ENCODE measurements at places on chromosomes 11 and 22.

DNA sequence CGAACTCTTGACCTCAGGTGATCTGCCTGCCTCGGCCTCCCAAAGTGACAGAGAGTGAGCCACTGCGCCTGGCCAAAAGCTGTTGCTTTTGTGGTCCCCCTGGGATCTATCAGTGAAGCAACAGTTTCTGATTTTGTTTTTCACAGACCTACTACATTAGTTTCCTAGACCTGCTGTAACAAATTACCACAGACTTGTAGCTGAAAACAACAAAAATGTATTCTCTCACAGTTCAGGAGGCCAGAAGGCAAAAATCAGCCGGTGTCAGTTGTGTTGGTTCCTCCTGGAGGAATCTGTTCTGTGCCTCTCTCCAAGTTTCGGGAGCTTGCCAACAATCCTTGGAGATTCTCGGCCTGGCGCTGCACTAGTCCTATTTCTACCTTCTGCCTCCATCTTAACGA is 8.5 kb upstream of the SLC35C1 start:
- no peak for DNase-seq

DNA sequence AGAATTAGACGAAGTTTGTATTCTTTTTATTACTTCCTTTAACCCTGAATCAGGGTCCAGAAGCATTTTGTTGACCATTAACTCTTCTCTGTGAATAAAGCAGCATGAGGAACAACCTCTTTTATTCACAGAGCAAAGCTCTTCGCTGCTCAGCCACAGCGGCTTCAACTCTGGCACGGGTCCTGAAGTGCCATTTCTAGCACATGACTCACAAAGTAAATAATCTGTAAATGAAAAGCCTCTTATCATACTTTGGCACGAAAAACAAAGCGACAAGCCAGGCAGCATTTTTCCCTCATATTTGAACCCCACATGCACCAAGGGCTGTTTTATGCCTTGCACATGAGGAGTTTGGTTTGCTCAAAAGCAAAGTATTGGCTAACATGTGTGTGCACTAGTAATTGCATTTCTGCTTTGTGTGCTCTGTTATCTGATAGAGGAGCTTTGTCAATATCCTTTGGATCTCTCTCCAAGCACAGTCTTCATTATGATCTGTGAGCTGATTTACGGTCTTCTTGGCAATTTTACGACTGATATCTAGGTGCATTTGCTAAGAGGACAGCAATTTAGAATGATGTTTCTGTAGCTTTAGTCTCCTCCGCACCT is 33.0 kb upstream of the APOBEC3A start:
- peak; percentile 73 for DNase-seq

DNA sequence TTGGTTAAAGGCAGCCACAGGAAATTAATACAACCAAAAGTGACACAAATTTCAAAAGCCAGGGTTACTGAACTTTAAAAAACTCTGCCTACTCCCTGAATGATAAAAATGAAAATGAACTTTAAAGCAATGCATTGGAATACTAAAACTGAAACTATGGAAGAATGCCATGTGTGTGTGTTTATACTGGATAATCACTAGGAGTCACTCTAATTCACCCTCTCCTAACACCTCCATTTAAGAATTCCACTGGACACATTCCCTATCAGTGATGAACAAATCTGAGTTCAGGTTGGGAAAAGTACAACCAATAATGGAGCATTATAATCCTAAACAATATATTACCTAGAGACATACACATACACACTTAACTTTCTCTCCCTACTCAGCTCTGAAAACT is 27.5 kb upstream of the PLAAT3 start:
- DNase-seq = no peak

- no peak for DNase-seq
Measured at GRCh38 chr11:65334696-65335295, 1.1 kb downstream of the DPF2 start.

- no peak for DNase-seq
Measured at GRCh38 chr22:20405931-20406685, 12.2 kb downstream of the ZNF74 start.

DNA sequence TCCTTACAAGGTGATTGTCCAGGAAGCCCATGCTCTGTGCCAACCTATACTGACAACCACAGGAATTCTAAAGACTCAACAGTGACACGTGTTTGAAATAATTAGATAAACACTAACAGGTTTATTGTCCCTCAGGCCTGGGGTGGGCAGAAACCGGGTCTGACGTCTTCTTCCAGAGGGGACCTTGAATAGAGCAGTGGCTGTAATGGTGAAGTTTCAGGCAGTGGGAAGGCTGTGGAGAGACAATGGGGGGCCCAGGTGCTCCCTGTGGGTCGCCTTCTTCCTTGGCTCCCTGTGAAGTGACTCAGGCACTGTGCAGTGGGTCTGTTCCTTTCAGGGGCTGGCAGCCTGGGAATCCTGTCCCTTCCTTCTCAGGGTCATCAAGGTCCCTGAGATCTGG is 54.6 kb downstream of the OTOG start:
- DNase-seq = no peak

DNA sequence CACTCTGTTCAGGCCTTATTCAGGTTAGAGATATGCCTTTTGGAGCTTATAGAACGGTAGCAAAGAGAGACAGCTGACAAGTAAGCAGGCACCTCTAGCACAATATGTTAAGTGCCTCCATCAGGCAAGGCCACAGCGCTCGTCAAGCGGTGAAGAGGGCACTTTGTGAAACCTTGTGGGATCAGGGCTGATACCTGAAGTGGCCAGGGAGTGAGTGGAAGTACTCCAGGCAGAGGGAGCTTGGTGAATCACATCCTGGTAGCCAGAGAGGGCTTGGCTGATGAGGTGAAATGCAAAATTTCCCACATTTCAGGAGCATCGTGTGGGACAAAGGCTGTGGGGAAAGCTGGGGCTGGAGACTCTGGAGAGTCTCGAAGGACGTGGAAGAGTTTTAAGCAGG is 87.4 kb downstream of the PKNOX2 start:
- DNase-seq = no peak

DNA sequence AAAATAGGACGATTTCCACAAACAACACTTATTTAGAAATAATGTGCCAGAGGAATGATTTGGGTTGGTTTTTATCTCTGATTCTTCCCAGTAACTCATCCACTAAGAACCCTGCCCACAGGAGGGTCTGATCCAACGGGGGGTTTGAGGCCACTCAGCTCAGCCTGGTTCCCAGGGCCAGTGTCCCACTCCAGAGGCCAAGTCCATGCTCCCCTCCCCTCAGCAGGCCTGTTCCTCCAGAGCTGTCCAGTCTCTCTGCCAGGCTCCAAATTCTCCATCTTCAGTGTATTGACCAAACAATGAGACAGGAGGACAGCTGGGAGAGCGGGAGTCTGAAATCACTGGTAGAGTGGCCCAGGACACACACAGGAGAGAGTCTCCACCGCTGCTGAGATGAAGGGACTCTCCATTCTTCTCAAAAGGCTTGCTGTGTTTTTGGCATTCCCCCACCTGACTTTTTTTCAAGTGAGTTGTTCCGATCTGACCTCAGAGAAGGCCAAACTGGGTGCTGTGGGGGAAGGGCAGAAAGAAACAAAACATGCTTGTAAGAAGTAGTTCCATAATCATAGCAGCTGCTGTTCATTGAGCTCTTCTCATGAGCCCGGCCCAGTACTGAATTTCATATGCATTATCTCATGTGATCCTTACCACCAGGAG is 17.6 kb upstream of the SCN2B start:
- no peak for DNase-seq

DNA sequence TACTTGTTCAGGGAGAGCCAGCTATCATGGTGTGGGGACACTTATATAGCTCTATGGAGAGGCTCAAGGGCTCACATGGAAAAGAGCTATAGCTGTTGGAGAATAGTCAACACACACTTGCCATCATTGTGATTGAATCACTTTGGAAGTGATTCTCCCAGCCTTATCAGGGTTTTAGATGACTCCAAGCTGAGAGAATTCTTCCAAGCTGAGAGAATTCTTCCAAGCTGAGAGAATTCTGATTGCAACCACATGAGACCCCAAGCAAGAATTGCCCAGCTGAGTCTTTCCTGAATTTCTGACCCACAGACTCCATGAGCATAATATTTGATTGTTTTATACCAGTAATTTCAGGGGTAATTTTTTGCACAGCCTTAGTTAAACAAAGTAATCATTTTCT is 1318.3 kb upstream of the RAG2 start:
- DNase-seq = no peak

DNA sequence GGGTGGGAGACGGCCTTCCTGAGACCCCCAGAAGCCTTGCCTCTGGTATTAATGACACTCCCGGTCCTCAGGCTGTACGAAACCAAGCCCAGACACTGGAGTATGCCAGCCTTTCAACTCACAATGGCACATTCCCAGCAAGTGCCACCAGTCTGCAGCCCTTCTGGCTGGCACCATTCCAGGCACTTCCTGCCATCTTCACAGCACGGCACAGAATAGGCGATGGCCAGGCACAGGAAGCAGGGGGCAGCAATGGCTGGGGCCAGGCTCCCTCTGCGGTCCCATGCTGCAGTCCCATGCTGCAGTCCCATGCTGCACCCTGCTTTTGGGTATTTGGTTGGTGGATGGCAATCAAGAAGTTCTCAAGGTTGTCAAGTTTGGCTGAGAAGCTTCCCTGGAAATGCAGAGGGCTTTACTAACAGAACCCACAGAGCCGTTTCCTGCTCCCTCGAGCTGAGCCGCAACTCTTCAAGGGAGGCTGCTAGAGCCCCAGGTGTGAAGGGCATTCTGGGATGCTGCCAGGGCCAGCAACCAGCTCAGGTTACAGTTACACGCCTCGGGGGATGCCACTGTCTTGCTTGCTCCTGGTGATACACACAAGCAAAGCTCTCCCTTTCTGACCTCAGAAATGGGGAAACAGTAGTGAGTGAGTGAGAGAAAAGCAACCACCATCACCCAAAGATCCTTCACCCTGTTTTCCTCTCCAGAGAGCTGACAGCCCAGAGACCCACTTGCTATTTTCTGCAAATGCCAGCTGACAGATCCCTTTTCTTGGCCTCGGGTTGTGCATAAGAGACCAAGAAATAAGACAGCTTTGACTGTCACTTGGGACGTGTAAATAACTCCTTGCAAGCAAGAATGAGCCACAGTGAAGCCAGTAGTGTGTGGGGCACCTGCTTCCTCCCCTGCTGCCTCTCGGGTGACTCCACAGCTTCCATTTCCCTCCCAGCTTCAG is 23.9 kb downstream of the LRFN4 start:
- no peak for DNase-seq

- DNase-seq = no peak
Measured at GRCh38 chr11:57324154-57324885, 432 bp downstream of the TNKS1BP1 start.

DNA sequence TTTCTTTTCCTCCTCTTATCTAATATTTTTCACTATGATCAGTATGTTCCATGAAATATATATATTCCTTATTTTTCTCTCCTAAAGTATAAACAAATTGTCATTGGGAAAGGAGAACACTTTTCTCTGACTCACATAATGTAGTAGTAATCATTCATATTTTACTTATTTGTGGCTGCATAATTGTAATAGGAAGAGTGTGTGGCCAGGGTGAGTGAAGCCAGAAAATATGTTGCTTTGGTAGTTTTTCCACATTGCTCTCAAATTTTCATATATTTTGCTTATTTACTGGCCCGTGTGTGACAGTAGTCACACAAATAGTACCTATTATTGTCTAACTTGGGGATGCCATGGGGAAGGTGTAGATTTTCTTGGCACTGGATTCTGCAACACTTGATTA is 172.1 kb downstream of the DYNC2H1 start:
- no peak for DNase-seq

DNA sequence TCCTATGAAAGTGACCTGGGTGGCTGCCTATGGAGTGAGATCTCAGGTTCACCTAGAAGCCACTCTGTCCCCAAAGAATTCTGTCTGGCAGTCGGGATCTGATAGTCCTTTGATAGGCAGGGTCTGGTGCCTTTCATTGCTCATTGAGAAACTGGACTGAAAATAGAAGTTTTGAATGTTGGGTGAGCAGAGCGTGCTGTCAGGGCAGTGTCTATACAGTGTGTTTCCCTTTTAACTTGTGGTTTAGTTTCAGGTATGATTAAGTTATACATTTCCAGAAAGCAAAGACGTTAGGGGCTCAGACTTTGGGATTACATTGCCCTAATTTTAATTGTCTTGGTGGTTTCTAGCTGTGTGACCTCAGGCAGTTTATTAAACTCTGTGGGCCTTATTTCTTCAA is 111.3 kb upstream of the PAX6 start:
- no peak for DNase-seq

DNA sequence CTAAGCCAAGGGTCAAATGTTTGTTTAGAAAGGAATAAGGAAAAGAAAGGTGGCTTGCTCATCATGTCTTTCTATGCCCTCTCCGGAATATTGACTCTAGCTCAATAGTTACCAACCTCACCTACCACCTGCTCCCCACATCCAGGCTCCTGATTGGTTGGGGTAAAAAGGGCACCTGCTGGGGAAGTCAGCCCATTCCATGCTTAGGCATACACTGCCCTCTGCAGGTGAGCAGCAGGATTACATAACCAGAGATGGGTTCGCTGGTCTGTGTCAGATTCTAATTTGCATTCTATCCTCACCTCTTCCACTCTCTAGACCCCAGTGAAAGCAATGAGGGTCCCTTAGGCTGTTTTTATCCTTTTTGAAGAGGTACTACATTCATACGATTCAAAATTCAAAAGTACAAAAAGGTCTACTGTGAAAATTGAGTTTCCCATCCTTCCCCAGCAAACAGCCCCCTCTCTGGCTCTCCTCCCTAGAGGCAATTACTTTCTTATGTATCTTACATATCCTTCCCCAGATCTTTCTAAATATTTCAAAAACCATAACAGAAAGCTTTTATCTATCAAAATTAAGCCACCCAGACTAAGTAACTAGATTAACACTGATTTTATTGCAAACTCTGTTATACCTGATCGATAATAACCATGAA is 98.0 kb upstream of the ASPHD2 start:
- no peak for DNase-seq

DNA sequence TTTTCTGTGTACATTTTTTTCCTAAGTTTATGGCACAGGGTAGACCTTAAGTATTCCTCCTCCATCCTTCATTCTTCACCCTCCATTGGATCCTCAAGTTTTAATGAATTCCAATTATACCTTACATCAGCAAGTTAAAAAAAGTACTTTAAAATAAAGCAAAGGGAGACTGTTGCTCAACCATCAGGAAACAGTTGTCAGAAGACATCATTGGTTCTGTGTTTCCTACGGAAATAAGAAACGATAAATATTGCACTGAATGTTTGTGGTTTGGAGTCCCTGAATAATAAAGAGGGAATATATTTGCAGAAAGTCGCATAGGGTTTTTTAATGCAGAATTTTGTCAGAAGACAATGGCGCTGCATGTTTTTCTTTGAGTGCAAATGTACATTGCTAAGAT is 28.1 kb upstream of the LDHA start:
- no peak for DNase-seq

- no peak for DNase-seq
Measured at GRCh38 chr11:59365232-59366018, 6.7 kb downstream of the OR5AN1 start.

All from GM04504 (cell line).